ENCODE measurements at places on chromosomes 11 and 22.

- DNase-seq, result no peak
Measured at GRCh38 chr11:35247863-35248262, 108.9 kb downstream of the CD44 start.

DNA sequence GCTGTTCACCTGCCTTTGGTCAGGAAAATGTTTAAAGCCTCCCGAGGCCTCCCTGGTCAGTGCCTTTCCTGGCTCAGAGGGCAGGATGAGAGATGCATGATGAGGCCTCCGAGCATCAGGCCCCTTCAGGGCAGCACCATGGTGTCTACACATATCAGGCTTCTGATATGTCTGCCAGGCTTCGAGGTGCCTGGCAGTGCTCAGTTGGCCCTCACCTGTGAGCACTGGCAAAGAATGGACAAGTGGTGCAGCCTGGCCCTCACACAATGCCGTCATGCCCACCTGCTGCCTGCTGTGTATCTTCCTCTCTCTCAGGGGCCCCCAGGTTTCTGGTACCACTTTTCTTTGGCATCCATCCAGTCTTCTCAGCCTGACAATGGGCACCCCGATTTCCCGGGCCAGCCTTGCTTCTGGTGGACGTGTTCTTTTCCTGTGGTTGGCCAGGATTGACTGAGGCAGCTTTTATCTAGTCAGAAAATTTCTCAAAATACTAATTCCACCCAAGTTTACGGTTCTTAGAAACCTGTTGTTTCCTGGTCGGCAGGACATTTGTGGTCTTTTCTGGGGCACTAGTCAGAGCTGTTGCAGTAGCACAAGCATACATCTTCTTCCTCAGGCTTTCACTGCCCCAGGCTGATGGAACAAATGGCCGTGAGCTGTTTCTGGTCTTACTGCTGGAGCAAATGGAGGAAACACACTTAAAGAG lies 76.8 kb upstream of the SUSD2 start:
- no peak for DNase-seq

- no peak for DNase-seq
Measured at GRCh38 chr11:35118906-35119305, 20.1 kb upstream of the CD44 start.

GRCh38 chr22:28933321-28933720 lies 49.9 kb downstream of the ZNRF3 start:
- DNase-seq, result no peak

DNA sequence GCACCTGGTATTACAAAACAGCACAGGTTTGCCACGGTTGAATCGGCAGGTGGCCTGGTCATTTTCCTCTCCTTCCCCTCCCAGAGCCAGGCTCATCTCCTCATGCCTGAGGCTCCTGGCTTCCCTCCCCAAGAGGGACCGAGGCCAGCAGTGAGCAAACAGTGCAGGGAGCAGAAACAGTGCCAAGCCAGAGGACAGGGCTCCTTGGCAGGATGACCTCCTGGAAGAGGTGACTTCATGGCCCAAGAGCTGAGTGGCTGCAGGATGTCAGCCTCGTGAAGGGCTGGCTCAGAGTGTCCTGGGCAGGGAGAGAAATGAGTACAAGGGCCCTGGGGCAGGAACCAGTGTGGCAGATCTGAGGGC lies 22.8 kb upstream of the PPFIA1 start:
- no peak for DNase-seq

- DNase-seq, result peak; percentile 44
Measured at GRCh38 chr11:3165152-3165705, at the start of gene OSBPL5. Gene OSBPL5, minus strand, starts transcription at chr11:3165310. Its CDS starts 36,162 bp downstream, at chr11:3129148.

GRCh38 chr11:1038921-1039320 lies 2.4 kb upstream of the MUC6 start:
- no peak for DNase-seq

GRCh38 chr22:29477723-29478318 lies 2.2 kb upstream of the NEFH start:
- no peak for DNase-seq

GRCh38 chr11:96229354-96229977 lies 113.5 kb downstream of the MAML2 start:
- DNase-seq, result no peak

GRCh38 chr22:23764899-23765881 lies 2.4 kb downstream of the C22orf15 start:
- no peak for DNase-seq

DNA sequence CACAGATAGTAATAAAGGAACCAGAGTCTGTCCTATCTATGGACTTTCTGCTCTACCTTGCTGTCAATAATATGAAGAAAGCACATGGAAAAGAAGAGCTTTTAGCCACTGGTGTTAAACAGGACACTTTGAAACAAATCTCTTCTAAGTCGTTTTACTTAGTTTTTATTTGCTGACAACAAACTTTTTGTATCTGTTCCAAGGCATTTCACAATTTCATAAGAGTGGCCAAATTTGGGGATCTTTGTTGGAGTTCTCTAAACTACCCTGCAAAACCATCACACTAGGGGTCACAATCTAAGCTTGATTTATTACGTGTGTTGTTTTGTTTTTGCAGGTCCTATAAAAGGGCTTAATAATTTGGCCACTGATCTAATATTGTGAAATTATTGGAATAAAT lies 54.4 kb downstream of the BBOX1 start:
- no peak for DNase-seq

DNA sequence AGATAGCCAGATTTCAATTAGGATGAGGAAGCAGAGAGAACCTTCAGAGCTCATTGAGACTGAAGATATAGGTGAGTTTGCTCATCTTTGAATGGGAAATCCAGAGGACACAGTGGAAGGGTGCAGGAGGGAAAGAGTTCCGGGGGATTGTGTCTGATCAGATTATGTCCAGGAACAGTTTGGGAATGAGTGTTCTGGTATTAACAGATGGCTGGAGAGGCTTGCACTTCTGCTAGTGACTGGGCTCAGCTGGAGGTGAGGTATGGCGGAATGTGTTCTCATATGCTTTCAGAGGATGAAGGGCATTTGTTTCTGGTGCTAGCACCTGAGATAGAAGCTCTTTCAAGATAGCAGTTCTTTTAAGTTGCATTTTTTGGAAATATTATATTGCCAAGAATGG lies 27.6 kb downstream of the ALKBH3 start:
- no peak for DNase-seq

- DNase-seq, result no peak
Measured at GRCh38 chr11:66274219-66274618, 3.8 kb upstream of the CNIH2 start.

- DNase-seq, result no peak
Measured at GRCh38 chr11:112225753-112226061, 521 bp upstream of the PTS start.

- DNase-seq, result no peak
Measured at GRCh38 chr11:26688701-26689100, 33.2 kb downstream of the SLC5A12 start.

DNA sequence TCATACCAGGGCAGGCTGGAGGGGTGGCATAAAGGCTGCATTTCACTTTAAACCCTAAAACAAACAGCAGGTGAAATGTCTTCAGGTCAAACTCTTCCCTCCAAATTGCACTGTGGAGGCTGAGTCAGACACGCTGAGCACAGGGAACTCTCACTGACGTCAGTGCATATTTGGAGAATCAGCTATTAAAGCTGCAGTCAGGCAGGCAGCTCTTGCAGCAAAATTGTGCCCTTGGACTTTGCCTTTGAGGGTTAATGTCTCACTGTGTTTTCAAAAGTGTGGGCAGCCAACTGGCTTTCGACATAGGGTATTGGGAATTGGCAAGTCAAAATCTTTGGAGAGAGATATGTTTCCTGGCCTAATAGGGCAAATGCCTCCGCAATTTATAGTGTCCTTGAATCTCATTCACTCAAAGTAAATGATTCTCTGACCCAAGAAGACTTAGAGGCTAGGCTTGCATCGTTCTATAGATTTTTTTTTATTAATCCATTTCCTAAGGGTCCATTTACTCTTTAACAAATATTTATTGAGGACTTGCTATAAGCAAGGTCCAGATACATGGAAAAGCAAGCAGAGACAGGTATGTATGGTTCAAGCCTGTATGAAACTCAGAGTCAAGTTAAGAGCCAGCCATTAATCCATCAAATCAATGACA lies 27.7 kb upstream of the SMCO4 start:
- peak; percentile 18 for DNase-seq

DNA sequence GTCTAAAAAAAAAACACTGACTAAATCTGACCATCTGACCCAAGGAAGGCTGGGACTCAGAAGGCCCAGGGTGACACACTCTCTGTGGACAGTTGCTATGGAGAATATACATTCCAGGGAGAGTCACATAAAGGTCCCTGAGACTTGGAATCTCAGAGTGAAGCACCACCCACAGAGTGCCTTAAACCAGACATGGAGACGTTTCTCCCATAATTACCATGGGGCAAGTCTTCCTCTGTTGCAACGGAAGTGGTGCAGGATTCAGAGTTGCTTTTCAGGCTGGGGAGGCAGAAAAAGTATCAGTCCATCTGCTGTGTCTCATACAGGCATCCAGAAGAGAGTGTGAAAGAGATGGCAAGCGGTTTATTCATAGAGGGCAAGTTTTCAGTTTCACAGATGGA lies 58.7 kb upstream of the SLN start:
- DNase-seq, result no peak

GRCh38 chr11:23423104-23423503 lies 562.8 kb upstream of the CCDC179 start:
- peak; percentile 15 for DNase-seq

GRCh38 chr11:125057693-125058016 lies 5.5 kb upstream of the SLC37A2 start:
- DNase-seq, result no peak

- no peak for DNase-seq
Measured at GRCh38 chr11:64150481-64151239, 15.3 kb downstream of the MACROD1 start.

DNA sequence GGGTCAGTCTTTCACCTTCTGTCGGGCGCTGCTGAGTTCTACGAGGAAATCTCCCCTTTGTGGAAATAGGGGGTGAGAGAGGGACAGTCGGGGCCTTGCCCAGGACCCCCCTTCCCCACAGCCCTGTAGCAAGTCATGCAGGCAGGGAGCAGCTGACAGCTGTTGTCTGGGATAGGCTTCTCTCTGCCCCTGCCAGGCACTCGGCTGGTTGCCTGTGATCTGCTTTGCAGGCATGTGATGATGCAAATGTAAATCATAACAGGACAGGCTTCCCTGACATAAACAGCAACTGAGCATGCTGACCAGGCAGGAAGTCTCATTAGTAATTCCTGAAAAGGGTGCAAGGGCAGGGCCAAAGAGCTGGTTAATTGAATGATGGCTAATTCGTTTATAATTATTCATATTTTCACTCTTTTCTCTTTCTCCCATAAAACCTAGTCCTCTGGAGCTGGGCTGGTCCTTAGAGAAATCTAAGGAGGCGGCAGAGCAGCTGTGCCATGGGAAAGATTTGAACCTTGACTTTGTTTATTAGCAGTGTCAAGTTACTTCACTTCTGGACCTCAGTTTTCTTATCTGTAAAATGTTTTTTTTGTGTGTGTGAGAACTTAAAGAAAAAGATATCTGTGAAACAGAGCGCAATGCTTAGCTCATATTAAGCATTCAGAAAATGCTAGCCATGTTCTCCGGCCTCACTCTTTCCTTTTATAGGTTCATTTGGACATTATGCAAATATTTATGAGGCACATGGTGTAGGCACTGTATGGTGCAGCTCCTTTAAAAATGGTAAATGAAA lies 129.7 kb downstream of the LDLRAD3 start:
- no peak for DNase-seq

DNA sequence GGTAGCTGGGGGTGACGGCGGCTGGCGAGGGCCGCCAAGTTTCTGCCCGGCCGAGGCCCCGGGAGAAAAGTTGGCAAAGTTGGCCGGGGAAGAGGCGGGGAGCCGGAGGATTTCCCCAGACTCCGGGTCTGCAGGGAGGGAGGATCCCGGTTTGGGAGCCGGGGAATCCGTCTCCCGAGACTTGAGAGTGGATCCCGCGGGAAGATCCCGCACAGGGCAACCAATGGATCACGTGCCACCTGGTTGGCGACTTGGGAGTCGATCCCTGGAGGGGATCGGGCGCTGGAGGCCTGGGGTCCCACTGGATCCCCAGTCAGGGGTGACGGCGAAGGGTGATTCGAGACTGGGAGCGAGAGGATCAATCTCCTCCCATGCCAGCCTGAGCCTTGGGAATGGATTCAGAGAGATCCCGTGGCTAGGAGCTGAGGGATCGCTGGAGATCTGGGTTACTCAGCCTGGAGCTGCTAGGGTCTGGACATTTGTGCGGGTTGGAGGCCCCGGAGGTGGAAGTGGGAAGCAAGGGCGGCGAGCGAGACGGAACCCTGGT lies 394 bp downstream of the KIAA1671 start:
- no peak for DNase-seq

- no peak for DNase-seq
Measured at GRCh38 chr11:120676991-120677390, 165.4 kb downstream of the GRIK4 start.

DNA sequence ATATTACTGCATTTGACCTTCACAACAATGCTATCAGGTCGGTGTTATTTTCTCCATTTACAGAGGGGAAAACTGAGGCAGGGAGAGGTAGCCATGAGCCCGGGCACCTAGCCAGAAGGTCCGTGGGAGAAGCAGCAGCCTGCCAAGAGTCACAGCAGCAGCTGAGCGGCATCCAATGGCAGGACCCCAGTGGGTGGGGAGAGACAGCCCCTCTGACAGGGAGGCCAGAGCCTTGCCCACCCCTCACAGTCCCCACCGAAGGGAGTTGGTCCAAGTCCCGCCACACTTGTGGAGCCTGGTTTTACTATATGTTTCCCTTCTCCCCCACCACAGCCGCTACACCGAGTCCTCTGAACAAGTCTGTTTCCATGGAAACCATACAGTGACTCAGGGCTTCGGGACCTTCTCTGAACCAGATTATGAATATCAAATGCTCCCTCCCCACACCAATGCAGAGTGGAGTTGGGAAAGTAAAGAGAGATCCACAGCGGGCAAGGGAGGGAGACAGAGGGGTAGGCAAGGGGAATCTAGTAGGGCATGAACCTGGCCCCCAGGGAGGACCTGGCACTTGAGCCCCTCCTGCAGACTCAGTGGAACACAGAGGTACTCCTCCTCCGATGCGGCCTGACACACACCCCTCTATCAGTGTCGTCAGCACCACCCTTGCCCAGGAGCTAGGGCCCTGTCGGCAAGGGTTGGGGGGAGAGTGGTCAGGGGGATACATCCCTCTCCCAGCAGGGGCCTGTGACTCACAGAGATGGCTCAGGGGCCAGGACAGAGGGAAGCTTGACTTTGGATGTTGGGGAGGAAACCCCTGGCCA lies 2.5 kb downstream of the CHST1 start:
- DNase-seq, result peak; percentile 93

DNA sequence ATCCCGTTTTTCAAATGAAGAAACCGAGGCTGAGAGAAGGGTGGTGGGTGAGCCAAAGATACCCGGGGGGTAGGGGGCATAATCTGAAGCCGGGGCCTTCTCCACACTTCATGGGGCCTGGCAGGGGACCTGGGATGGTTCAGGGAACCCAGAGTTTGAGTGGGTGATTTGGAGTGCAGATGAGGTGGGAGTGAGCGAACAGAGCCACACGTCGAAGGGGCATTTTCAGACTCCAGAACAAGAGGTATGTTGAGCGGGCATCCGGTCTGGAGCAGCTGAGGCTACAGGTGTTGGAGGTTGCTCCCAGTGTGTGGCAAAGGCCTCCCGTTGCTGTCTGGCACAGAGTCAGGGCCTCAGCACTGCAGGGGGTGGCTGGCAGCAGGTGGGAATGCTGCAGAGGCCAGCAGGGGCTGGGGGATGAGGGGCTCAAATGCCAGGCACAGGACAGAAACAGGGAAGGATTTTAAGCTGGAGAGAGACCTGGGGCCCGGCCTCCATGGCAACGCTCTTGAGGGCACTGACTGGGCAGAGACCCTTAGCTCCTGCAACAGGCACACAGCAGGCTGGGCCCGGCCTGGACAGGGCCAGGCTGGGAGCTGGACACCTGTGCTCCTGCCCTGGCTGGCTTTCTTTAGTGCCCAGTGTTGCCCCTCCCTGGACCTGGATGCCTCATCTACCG lies 46.2 kb downstream of the WNT11 start:
- DNase-seq, result no peak

Data from amniotic stem cell (primary cell).